ENCODE measurements at places on chromosomes 7 and 10.

- no peak for DNase-seq
Observed at GRCh38 chr10:64209561-64209960, 688.4 kb downstream of the REEP3 start.

DNA sequence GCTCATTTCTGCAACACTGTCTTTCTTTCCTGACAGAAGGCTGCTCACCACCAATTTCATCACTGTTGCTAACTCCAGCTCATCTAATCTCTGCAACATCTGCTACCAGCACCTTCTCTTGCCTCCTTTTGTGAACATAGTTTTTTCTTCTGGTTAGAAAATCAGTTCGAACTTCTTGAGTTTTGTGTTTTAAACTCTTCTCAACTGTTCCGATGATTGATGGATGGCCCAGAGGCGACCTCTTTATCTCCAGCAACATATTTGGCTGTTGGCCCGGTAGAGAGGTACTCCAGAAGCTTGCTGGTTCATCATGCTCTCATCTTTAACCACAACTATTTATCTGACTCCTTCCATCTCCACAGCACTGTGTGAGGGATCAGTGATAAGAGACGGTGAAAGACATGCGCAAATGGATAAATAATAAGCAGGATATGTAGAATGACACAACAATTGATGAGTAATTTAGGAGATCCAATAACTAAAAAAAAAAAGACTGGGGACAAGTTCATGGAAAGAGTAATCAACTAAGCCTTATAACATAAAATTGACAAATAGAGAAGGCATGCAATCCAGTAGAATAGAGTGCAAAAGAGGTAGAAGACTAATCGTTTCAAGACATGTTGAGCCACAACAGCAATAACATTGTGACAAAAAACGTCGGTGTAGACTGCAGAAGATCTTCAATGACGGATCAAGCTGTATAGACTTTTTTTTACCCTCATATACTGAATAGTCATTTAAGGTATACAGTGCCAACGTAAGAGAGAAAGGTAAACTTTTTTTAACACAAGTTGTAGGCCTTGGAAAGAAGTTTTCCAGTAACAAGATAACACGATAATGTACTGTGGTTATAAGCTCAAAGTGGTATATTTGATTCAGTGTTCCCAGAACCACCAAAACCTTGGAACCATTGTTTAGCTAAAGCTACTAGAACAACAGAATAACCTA, 152.2 kb downstream of the CRPPA start:
- DNase-seq = no peak

GRCh38 chr10:42551582-42552187, 86.7 kb downstream of the ZNF33B start:
- no peak for DNase-seq

- no peak for DNase-seq
Observed at GRCh38 chr10:34723750-34724149, 91.3 kb downstream of the PARD3 start.

DNA sequence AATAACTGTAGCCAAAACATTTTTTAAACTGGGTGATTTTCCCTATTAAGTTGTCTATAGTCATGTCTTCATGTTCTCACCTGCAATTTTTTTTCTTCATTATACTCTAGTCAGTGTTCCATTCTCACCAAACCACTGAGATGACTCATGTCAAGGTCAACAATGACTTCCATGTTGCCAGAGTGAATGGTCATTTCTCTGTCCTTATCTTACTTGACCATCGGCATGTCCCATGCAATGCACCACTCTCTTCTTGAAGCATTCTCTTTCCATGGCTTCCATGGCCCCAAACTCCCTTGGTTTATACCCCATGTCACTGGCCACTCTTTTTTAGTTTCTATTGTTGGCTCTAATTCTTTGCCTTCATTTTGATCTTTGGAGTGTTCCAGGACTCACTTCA, 173.9 kb downstream of the PPP1R17 start:
- no peak for DNase-seq

DNA sequence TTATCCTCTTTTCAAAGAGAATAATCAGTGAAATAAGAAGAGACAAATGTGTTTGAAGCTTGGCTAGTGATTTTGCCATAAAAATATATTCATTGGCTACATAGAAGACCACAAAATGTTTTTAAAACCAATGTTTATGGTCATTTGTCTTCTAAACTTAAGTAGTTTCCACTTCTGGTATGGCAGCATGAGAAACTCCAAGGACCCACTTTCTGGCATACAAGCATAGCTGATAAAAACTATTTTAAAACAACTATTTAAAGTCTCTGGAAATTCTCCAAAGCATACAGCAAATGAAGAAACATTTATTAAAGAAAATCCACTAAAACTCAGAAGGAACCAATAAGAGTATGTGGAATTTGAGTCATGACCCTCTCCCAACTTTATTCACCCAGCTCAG, 89.2 kb upstream of the TOMM7 start:
- DNase-seq = no peak

DNA sequence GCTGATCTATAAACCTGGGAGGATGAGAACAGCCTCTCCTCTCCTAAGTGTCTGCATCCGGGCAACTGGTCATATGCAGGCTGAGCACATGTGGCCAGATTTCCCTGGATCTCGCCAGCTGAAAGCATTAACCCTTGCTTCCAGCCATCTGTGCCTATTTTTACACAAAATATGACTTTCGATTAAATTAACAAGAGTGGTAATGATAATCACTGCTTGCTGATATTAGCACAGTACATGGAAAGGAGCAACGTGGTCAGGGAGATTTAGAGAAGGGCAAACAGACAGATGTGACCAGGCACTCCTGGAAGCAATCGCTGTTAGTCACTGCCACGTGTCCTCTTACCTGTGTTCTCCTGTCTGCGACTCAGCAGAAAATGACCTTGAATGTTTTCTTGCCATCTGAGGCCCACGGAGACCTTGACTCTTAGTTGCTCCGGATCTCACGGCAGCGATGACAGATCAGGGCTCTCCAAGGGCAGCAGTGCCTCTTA, 59.5 kb upstream of the NPTX2 start:
- no peak for DNase-seq

DNA sequence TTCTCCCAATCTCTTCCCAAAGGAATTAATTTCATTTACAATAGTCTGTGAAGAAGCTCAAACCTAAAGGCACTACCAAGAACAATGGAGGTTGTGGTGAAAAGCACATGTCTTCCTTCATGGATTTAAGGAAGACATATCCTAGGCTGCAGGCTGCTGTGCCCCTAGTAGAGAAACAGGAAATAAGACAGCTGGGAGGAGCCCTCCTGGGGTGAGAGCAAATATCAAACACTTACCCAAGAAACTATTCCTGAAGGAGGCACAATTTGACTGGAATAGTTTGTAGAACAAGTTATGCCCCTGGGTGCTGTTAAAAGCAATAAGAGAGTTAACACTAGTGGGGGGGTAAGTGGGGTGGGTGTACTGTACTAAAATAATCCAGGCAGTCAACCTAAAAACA, 30.1 kb downstream of the PDZD8 start:
- DNase-seq = no peak

DNA sequence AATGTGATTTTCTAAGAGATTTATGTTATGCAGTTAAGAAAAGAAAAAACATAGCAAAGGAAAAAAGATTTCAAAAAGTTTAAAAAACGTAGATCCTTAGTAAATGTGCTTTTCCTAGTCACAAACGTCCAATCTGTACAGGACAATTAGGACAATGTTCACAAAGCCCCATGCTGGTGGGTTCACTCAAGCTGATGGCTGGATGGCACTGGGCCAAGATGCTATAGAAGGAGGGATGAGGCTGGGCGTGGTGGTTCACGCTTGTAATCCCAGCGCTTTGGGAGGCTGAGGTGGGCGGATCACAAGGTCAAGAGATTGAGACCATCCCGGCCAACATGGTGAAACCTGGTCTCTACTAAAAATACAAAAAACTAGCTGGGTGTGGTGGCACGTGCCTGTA, 22.1 kb downstream of the SVIL start:
- no peak for DNase-seq

DNA sequence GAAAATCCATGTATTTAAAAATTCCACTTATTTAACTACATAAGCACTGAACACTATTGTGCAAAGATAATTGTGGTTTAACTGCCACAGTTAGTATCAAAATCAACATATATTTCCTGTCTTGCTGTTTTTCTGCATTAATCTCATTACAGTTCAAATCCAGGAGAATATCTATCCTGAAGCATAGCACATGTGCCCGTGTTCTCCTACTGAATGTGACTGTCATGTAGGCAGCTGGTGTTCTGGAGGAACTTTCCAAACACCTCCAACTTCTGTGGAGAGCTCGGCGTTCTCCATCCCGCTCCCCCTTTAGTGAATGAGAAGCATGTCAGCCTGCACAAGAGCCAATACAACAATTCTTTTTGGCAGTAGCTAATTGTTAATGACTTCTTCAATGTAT, 76.4 kb upstream of the IKZF1 start:
- no peak for DNase-seq

DNA sequence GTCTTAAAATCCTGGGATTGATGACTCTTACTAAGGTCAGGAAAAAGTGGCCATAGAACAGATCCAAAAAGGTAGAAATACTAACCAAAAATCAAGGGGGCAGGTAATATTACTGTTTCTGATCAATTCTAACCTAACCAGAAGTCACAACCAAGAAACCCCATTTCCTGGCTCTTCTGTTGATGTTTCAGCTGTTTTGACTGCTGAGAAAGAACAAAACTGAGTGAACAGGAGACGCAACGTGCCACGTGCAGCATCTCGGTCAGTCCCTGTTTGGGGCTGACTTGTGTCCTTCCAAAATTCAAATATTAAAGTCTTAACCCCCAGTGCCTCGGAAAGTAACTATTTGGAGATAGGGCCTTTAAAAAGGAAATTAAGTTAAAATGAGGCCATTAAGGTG, 56.8 kb downstream of the JAZF1 start:
- DNase-seq = no peak

DNA sequence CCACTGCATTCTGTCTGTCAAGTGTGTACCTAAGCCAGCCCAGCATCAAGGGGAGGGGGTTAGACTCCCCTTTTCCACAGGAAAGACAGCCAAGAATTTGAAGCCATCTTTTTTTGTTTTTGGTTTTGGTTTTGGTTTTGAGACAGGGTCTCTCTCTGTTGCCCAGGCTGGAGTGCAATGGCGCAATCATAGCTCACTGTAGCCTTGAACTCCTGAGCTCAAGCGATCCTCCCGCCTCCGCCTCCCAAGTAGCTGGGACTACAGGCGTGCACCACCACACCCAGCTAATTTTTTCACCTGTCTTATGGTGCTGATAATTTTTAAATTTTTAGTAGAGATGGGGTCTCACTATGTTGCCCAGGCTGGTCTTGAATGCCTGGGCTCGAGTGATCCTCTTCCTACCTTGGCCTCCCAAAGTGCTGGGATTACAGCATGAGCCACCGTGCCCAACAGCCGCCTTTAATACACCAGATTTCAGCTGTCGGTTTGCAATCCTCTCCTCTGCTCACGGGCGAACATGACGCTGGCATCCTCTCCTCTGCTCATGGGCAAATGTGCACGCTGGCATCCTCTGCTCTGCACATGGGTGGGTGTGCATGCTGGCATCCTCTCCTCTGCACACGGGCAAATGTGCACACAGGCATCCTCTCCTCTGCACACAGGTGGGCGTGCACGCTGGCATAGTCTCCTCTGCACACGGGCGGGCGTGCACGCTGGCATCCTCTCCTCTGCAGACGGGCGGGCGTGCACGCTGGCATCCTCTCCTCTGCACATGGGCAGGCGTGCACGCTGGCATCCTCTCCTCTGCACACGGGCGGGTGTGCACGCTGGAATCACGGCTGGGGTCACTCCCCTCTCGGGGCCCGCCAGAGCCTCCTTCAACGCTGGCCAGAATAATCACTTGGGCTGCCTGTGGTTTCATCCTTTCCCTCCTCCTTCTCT, 56.0 kb upstream of the PDGFA start:
- no peak for DNase-seq

DNA sequence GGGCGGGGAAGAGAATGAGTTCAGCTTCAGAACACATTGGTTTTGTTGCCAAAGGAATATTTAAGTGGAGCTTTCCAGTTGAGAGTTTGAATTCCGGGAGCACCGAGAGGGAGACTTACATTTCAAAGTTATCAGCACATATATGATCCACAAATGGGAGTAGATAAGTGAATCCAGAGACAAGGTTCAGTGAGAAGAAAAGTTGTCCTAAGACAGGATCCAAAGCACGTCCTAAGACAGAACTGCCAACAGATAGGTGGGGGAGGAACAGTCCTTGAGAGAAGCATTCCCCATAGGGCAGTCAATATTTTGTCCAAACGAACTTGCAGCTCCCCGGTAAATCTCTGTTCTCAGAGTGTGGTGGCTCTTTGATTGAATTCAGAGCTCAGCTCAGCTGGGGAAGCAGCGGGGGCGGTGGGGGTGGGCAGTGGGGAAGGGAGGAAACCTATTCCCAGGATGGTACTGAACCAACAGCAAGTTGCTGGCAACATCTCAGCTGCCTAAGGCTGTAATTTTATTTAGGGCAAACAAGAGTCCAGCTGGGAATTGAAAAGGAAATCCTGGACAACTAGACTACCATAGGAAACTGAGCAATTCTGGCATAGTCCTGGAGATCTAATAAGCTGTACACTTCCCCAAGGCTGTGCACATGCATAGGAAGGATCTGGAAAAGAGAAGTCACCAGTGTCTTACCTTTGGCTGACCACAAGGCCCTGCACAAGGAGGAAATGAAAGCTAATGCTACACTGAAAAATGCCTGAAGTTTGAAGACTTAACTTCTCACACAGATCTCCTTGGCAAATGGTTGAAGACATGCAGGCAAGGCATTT, 94.2 kb upstream of the CXCL12 start:
- no peak for DNase-seq

GRCh38 chr10:1103551-1103950, 47.4 kb downstream of the WDR37 start:
- no peak for DNase-seq

GRCh38 chr10:50832171-50832751, 53.2 kb downstream of the A1CF start:
- no peak for DNase-seq

- no peak for DNase-seq
Observed at GRCh38 chr10:28687683-28688001, 10.3 kb downstream of the BAMBI start.

GRCh38 chr10:46255801-46256747, 30.7 kb upstream of the ANTXRL start:
- DNase-seq = peak; percentile 34

DNA sequence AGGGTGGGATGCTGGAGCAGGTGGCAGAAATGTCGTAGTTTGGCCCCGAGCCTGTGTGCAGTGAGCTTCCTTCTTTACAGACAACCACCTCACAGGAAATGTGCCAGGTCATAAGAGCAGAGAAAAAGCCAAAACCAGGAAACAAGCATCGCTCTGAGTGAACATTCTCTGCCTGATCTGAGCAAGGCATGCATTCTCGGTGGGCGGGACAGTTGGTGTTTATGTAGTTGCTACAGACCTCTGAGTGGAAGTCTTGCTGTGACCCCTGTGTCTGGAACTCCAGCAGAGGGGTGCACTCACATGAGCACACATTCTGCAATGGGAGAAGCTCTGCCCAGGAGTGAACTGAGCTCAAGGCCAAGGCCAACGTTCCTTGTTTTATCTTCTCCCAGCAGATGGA, 230.1 kb downstream of the TCERG1L start:
- DNase-seq = no peak

- no peak for DNase-seq
Observed at GRCh38 chr10:49009199-49009979, 69.7 kb upstream of the LRRC18 start.

- no peak for DNase-seq
Observed at GRCh38 chr10:115856580-115856979, 416.4 kb downstream of the GFRA1 start.

Data from CD4-positive, alpha-beta T cell treated with Interleukin-4 for 4 hours (primary cell).